H1 (cell line): ENCODE measurements at places on chromosomes 1 and 21. TPM values are rescaled to one million over a fixed set of nuclear protein-coding genes. Genes with fewer than 3 reads are reported as not detected.

The EIF4G3 gene
- total RNA-seq, result 66.6 and 67.5 TPM in 2 replicates

DNA sequence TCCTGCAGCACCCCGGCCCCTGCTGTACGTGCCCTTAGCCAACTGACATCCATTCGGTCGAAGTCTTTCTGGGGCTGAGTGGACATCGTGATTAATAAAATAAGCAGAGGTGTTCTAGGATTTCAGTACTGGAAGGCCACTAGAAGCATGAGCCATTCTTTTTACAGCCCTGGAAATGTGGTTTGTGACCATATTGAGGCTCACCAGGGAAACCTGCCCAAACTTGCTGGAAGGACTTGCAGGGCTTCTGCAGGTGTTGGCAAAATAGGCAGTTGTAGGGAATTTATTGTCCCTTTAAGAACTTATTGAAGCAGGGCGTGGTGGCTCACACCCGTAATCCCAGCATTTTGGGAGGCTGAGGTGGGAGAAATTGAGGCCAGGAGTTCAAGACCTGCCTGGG, 80.8 kb downstream of the DOP1B start:
- no peak overlapping the region for H3K27ac ChIP-seq
- no peaks in the 10 kb centered on the region for H3K27me3 ChIP-seq
- H3K4me3 ChIP-seq, result no peak overlapping the region
- DNase-seq, result no peak

DNA sequence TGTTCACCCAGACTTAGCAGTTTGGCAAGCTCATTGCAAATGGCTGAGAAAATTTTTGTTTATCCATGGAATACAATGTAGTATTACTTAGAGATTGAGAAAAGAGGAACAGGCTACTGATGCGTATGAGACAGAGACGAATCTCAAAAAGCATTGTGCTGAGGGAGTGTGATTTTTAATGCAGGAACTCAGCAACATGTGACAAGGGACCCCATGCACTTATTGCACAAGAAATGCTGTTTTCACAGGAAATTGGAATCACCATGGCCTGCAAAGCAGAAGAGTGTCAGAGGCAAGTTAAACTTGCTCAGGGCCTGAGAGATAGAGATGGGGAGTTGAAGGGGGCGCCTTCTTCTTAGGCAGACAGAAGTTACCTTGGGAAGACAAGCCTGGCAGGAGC, 32.6 kb upstream of the TLR5 start:
- H3K4me3 ChIP-seq, result no peak overlapping the region
- H3K27me3 ChIP-seq, result no peaks in the 10 kb centered on the region; the same call in 1 of the 2 replicates
- no peak overlapping the region for H3K27ac ChIP-seq

DNA sequence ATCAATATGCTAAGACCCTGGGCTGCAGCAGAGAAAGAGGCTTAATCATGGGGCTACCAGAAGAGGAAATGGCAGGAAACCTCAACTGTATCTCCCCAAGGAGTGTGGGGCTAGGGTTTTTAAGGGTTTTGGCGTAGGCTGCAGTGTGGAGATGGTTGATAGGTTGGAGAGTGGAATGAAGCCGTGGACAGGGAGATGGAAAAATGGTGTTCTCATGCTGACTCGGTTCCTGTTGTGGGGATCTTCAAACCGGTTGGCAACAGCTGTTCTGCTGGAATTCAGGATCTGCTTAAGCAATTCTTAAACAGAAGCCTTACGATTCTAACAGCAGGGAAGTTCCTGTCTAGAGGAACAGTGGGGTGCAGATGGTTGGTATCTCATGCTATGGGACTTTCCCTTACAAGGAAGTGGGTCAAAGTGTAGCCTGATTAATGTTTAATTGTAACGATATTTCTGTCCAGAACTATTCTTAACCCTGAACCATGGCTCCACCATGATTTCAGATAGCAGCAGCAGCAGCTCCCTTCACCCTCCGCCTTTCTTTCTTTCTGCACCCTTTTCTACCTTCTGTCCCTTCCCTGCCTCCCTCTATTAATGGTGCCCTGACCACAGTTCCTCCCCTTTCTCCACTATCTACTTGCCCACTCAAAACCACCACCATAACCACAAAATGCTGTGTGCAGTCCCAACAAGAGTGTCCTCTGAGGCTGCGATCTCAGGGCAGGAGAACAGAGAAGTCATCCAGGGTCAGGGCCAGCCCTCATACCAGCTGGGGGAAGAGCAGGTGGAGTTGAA, 30.8 kb downstream of the RSPH1 start:
- no peaks in the 10 kb centered on the region; the same call in 1 of the 2 replicates for H3K27me3 ChIP-seq
- DNase-seq, result no peak
- H3K4me1 ChIP-seq, result peaks cover 11% of the 10 kb centered on the region
- H3K4me3 ChIP-seq, result no peak overlapping the region
- no peak overlapping the region for H3K27ac ChIP-seq

- no peak overlapping the region for H3K27ac ChIP-seq
- H3K4me1 ChIP-seq, result peaks cover 27% of the 10 kb centered on the region
- no peak overlapping the region for H3K4me3 ChIP-seq
- no peaks in the 10 kb centered on the region; the same call in 1 of the 2 replicates for H3K36me3 ChIP-seq
- no peaks in the 10 kb centered on the region for H3K27me3 ChIP-seq
These were observed 129.6 kb downstream of the SYT2 start for GRCh38 chr1:202580619-202581018.

DNA sequence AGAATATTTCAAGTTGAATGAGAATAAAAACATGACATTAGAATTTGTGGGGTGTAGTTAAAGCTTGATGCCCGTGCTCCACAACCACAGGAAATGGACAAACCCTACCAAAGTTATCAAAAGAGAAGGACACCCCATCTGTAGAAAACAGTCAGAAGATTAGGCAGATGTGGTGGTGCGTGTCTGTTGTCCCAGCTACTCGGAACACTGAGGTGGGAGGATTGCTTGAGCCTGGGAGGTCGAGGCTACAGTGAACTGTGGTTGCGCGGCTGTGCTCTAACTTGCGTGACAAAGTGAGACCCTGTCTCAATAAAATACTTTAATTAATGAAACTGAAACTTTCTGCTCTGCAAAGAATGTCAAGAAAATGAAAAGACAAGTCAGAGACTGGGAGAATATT, 1.5 kb upstream of the SPATC1L start:
- H3K4me1 ChIP-seq, result peaks cover 4% of the 10 kb centered on the region; the same call in 1 of the 2 replicates
- peaks cover 2% of the 10 kb centered on the region; the same call in 1 of the 2 replicates for H3K36me3 ChIP-seq
- no peak overlapping the region for H3K4me3 ChIP-seq
- DNase-seq, result no peak
- no peaks in the 10 kb centered on the region for H3K27me3 ChIP-seq
